ENCODE measurements at places on chromosomes 16 and 17.

GRCh38 chr17:43967251-43967875 is 13.6 kb upstream of the PYY start:
- no peak for DNase-seq

DNA sequence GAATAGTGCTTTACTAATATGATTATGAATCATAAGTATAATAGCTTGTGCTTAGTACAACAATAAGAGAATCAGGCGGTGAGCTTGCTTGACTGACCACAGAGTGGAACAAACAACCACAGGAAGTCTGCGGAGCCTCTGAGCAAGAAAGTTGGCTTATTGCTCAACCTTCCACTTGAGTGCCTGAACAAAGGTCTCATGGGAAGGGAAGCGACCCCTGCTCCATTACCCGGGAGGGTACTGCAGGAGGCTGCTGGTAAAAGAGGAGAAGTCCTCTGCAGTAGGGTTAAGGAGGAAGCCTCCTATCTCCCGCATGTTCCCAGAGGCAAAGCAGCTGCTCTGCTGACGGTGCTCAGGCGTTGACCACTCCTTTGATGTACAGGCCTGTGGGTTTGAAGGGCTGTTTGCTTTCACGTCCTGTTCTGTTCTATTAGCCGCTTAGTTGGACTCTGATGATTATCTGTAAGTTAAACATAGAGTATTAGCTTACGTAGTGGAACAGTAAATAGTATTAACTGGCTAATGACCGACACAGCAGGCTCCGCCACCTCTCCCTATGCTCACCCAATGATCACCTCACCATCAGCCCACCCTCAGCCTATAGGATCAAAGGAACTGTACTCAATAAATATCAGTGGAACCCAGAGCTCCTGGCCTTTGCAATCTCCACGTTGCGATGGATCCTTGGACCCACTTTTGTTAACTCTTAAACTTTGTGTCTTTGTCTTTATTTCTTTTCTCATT is 17.5 kb downstream of the ALOX15B start:
- peak; percentile 61 for DNase-seq

- DNase-seq: no peak
Observed at GRCh38 chr17:4142107-4142900, 526 bp downstream of the ZZEF1 start.

DNA sequence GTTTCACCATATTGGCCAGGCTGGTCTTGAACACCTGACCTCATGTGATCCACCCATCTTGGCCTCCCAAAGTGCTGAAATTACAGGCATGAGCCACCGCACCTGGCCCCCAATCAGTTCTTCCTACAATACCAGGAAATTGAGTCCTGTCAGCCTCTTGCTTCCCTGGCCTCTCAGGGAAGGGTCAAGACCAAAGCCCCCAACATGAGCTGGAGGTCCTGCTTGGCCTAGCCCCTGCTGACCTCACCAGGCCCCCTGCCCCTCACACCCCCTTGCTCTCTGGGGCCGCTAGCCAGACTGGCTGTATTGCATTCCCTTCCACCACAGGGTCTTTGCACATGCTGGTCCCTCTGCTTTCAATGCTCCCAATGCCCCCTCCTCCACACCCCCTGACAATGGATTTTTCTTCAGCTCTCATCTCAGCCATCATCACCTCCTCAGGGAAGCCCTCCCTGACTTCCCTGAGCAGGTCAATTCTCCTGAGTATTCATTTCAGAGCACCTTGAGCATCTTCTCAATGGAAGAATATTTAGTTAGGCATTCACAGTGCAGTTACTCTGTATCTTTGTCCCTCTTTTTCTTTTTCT is 24.1 kb downstream of the IGFBP4 start:
- no peak for DNase-seq

DNA sequence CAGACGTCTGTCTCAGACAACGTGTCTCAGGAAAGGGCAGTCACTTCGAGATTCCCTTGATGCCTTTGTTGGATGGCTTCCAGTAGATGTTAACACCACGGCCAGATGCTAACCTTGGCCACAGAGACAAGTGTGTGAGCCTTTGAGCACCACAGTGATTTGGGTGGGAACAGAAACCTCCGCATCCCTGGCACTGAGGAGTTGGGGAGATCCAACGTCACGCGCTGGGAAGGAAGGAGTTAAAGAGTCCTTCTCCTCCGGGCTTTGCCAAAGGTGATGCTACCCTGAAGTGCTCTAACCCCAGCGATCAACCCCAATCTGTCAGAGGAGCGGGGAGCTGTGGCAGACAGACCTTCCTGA is 3.0 kb upstream of the ABR start:
- DNase-seq: no peak

GRCh38 chr17:9768381-9768934 is 22.9 kb downstream of the DHRS7C start:
- DNase-seq: peak; percentile 24

GRCh38 chr17:43665937-43666236 is 4.2 kb upstream of the MEOX1 start:
- DNase-seq: no peak

GRCh38 chr16:66443269-66443652 is 16.2 kb downstream of the BEAN1 start:
- DNase-seq: no peak

GRCh38 chr16:68920349-68920748 is 77.0 kb downstream of the TANGO6 start:
- no peak for DNase-seq

- DNase-seq: no peak
Observed at GRCh38 chr17:14197057-14197456, 39.6 kb downstream of the CDRT15 start.

Data from HuH-7 (cell line).